ENCODE measurements at places on chromosomes 1 and 21. TPM values are rescaled to one million over a fixed set of nuclear protein-coding genes. Genes with fewer than 3 reads are reported as not detected.

GRCh38 chr1:1130206-1131120, 14.6 kb upstream of the C1orf159 start:
- no peak for DNase-seq

KCNN3 gene
- 7.6 TPM for total RNA-seq

DNA sequence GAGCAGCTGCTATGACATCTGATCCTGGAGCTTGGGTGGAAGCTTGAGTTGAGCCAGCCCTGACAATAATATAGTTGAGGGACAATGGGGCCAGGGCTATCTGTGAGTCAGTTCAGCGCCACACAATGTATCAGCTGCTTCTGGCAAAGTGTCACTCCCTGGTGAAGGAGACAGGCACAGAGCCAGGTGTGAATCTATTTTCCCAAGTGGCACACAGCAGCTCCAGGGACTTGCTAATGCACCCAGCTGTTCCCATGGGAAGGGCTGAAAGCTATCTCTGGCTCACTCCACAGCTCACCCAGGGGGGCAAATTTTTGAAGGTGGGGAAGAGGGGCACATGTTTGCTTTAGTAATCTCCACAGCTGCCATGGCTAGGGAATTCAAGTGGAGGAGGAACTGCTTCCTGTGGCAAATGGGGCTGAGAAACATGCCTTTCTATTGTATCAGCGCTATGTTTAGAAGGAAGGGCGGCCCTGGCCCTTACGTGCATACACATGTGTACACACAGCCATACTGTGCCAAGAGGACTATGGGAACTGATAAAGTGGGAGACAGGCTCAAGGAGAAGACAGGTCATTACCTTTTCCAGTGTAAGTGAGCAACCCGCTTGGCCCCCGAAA, 2.2 kb downstream of the CYB5R1 start:
- DNase-seq = no peak

RGS1 gene
- 27.8 TPM for total RNA-seq

- no peak for DNase-seq
Measured at GRCh38 chr21:17769447-17769845, 49.7 kb downstream of the C21orf91 start.

DNA sequence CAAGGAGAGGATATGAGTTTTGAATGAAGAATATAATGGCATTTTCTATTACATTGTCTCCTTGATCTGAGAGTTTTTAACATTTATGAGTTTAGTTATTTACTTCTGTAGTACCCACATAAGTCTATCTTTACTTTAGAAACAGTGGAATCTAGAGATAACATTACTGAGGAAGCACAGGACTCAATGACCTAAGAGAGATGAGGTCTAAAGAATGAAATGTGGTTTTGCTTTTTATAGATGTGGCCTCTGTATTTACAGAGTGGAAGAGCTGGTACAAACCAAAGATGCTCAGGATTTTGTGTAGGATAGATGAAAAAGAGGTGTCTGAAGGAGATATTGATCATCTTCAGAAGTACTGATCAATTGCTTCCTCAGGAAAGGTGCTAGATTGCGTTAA, 177.3 kb downstream of the KCTD3 start:
- DNase-seq = no peak
